ENCODE measurements at places on chromosomes 7 and 10.
A peak's percentile ranks its signal among the peaks of the same experiment; 100 is the strongest.

GRCh38 chr10:27020243-27020642, 80.1 kb downstream of the ANKRD26 start:
- no peak for DNase-seq

DNA sequence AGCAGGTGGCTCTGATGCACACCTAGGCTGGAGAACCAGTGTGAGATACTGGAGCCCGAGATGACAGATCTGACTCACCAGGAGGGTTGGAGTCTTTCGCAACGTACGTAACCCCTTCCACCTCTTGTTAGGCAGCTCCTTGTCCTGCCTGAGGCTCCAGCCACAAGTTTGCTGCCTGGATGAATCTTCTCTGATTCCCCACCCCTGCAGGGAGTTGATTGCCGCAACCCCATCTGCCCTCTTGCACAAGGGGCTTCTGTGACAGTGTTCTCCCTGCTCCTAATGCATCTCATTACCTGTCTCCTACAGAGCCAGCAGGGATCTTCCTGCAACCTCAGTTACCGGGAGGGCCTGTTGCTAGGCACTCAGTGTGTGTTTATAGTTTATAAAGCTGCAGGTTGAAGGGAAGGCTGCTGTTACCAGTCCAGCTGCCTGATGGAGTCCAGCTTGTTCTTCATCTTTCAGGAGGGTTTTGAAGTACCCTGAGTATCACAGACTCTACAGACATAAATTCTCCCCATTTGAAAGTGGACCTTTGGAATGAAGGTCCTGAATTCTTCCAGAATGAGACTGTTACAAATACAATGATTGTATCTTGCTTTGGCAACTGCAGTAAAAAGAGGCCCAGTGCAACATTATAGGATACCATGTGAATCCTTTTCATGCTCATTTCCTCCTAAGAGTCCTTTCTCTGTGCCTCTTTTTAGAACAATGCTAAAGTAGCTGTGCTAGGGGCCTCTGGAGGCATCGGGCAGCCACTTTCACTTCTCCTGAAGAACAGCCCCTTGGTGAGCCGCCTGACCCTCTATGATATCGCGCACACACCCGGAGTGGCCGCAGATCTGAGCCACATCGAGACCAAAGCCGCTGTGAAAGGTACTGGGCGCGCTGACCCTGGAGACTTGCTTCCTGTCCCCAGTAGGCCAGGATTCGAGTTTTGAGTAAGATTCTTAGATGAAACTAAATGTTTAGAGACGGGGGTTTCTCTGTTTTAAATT, 6.5 kb downstream of the MDH2 start:
- DNase-seq: no peak

- DNase-seq: no peak
These were observed 143.8 kb downstream of the CFTR start for GRCh38 chr7:117623606-117624005.

- no peak for DNase-seq
These were observed 14.7 kb downstream of the NEUROG3 start for GRCh38 chr10:69558559-69558958.

- no peak for DNase-seq
These were observed 6.1 kb downstream of the ENTPD1 start for GRCh38 chr10:95761939-95762492.

DNA sequence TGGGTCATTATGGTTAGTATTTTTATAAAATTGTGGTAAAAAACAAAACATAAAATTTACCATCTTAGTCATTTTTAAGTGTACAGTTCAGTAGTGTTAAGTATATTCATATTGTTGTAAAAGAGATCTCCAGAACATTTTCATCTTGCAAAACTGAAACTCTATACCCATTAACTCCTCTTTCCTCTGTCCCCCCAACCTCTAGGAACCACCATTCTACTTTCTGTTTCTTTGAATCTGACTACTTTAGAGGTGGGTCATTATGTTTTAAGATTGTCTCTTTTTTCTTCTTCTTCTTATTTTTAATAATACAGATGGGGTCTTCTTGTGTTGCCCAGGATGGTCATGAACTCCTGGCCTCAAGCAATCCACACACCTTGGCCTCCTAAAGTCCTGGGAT, 84.1 kb downstream of the DOCK4 start:
- no peak for DNase-seq

- DNase-seq: no peak
These were observed 188.7 kb upstream of the TCERG1L start for GRCh38 chr10:131500181-131500580.

DNA sequence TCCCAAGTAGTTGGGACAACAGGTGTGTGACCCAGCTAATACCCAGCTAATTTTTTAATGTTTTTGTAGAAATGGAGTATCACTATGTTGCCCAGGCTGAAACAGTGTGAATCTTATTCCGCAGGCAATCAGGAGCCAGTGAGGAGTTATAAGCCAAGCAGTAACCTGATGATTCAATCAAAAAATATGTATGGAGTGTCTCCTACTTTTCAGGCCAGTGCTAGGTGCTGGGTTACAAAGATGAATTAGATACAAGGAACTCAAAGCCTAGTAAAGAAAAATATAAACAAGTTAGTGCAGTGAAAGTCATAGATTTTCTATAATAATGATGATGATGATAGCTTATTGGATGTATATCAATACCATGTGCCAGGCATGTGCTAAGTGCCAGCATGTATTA, 13.2 kb upstream of the IFRD1 start:
- no peak for DNase-seq

GRCh38 chr7:127447326-127447945, 54.9 kb upstream of the ZNF800 start:
- peak; percentile 17 for DNase-seq

GRCh38 chr7:101537935-101538595, 91.0 kb downstream of the MYL10 start:
- DNase-seq: no peak

DNA sequence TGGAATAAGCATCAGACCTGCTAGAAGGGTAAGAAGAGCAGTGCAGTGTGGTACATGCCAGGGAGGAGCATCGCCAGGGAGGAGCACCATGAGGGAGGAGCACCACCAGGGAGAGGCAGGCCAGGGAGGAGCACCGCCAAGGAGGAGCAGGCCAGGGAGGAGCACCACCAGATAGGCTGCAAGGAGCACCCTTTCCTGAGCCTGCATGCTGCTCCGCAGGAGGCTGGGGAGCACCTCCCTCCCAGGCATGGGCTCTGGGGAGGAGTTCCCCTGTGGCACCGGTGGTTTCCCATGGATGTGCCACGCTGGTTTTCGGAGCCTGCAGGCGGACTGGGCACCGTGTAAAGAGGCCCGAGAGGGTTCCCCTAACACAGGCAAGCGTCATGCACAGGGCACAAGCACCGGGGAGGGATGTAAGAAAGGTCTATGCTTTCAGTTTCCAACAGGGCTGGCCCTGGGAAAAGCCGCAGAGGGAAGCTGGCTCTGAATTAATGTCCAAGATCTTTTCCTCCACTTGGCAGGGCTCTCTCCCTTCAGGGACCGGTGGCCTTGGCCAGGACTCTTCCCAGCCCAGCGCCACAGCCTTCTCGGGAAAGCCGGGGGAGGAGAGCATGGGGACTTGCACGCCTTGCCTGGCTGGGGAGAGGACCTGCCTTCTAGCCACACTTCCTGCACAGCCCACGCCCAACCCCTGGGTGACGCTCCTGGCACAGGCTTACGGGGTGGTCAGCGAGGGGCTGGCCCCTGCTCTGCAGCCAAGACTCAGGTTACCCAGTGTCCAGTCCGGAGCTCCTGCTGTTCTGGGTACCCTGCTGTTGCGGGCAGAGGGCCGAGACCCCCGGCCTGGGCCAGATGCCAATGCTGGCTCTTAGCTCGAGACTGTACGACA, 11.5 kb upstream of the GPER1 start:
- no peak for DNase-seq

DNA sequence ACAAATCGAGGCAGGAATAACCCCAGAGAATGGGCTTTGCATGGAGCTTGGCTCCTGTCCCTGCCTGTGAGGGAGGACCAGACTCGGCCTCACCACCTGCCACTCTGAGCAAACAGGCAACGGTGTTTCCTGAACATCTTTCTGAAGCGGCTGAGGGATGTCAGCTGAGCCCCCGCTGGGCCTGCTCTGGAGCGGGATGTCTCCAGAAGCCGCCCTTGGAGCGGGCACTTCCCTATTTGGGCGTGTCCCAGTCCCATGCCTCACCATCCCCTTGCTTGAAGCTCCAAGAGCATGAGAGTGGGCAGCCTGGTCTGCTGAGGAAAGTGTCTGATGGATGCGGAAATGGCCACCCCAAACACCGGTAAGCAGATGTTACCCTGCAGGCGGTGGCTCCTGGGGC, 10.2 kb downstream of the ALKBH4 start:
- DNase-seq: no peak

DNA sequence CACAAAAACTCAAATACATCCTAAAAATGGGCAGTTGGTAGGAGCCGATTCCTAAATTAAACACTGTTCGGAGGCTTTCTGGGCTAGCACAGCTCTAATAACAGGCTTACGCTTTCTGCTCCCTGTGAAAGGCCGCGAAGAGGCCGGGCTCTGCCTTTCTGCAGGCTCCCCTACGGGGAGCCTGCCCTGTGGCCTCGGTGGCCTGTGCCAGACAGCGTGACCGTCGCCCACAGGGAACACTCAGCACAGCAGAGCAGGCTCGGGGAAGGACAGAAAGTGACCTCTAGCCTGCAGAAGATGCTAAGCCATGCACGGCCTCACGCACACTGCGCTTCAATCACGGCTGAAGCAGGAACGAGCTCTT, 64.2 kb downstream of the DIP2C start:
- no peak for DNase-seq

DNA sequence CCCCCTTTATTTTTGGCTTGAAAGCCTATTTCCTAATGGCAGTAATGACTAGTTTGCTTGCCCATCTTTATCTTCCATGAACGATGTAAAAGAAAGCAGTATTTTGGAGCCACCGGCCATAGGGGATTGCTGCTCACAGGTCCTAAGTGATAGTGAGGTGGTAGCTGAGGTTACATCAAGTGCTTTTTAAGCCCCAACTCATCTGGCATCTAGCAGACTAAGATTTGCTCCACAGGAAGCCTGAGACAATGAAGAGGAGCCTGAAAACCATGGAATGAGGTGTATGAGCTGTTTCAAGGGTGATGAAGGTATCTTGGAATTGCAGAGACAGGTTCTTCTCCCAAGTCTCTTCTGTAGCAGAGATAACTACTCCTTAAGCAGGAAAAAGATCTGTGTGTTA, 496.3 kb downstream of the XPNPEP1 start:
- no peak for DNase-seq

DNA sequence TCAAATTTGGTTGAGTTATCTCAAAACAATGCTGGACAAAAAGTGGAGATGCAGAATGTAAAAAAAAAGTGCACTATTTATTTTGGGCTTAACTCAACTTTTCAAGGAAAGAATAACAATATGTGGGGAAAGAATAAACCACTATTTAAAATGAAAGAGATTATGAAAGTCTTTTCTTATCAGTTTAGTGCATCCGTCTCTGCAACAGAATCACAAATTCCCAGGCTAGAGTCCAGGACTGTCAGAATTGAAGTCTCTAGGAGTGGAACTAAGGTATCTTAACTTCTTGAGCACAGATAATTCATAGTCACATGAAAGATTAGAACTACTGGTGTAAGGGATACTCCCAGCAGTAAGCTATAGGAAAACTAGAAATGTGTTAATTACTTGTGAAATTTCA, 1200.3 kb upstream of the LRRN3 start:
- no peak for DNase-seq

- DNase-seq: no peak
These were observed 66.6 kb downstream of the CAV1 start for GRCh38 chr7:116591202-116592040.

- no peak for DNase-seq
These were observed 811.5 kb downstream of the LRMDA start for GRCh38 chr10:76242956-76243355.

GRCh38 chr10:35236739-35237138, 99.6 kb upstream of the CCNY start:
- DNase-seq: no peak

DNA sequence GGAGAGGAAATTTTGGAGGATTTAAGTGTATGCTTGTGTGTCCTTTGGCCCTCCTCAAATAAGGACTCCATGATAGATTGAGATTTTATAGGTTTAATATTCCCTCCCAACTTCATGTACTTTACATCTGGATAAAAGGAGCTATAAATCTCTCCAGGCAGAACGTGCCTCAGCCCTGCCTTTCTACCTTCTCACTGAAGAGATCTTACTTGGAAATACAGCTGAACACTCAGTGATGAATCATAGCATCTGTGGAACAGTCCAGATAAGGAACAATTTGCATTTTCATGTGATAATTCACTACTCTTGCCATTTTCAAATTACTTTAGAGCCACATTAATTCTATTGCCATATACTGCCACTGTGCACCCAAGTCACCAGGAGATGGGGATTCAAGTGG, 364.6 kb upstream of the PODXL start:
- no peak for DNase-seq

GRCh38 chr10:117318909-117319308, 56.3 kb downstream of the PDZD8 start:
- no peak for DNase-seq

DNA sequence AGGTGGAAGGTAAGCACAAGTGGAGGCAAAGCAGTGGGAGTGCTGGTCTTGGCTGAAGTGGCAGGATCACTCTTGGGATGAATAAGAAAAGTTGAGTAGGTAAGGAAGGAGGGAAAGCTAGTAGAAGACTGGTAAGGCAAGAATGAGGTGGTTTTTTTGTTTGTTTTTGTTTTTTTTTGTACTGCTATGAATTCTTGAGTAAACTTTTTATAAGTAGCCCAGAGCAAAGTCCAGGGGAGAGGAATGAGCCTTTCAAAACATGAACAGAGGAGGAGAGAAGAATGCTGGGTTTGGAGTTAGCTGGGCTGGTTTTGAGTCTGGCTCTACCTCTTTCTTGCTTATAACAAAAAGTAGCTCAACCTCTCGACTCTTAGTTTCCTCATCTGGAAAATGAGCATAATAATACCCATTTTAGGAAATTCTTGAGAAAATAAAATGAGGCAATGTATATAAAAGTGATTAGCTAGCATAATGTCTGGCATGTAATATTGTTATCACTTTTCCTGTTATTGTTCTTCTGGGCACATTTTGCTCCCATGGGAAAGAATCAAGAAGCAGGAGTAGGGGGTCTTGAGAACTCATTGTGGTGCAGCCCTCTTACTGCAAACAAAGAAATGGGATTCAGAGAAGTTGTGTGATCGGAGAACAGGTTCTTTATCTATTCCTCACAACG, 24.1 kb upstream of the LRRC17 start:
- DNase-seq: no peak

DNA sequence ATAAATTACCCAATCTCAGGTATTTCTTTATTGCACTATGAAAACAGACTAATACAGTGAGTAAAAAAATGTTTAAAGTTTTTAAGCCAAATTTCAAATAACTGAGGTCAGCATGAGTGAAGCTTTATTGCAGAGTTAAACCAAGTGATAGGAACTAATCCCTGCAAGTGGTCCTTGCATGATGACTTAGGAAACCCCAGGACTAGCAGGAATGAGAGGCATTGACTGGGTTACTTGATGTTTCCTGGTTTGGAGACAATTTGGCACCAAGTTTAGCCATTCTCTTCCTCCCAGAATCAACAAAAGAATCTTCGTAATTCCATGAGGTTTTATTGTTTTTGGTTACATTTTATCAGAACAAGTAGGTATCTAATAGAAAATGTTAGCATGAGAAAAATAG, 194.2 kb downstream of the BICC1 start:
- DNase-seq: no peak

DNA sequence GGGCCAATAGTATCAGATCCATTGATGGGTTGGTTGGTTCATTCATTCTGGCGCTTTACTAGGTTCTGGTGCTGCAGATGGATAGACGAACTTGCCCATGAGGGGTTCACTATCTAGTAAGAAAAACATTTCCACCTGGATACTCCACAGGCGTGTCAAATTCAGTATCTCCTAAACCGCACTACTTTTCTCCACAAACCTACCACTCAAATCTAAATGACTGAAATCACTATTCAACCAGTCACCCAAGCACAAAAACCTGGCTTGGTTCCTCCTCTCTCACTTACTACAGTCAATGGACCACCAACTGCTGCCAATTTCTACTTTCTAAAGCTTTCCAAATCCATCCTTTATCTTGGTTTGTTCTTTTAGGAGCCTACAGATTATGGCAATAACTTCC, 572 bp downstream of the AGK start:
- no peak for DNase-seq
